Bronchus fibroblast of lung (primary cell): ENCODE measurements at places on chromosomes 11 and 22. TPM values are rescaled to one million over a fixed set of nuclear protein-coding genes. Genes with fewer than 3 reads are reported as not detected.

Gene TUT1
- total RNA-seq: 8.2 and 9.8 TPM in 2 replicates

Gene ZNRF3
- 5.5 TPM in 2 replicates for total RNA-seq

Gene SERPIND1
- not detected in 2 replicates for total RNA-seq

Gene DEPDC7
- total RNA-seq: 4.0 and 4.5 TPM in 2 replicates

Gene WNT11
- total RNA-seq: 0.15 TPM in 1 of 2 replicates, not detected in the other

Gene ENTHD1
- not detected in 2 replicates for total RNA-seq
